ENCODE measurements at places on chromosomes 1 and 21.

DNA sequence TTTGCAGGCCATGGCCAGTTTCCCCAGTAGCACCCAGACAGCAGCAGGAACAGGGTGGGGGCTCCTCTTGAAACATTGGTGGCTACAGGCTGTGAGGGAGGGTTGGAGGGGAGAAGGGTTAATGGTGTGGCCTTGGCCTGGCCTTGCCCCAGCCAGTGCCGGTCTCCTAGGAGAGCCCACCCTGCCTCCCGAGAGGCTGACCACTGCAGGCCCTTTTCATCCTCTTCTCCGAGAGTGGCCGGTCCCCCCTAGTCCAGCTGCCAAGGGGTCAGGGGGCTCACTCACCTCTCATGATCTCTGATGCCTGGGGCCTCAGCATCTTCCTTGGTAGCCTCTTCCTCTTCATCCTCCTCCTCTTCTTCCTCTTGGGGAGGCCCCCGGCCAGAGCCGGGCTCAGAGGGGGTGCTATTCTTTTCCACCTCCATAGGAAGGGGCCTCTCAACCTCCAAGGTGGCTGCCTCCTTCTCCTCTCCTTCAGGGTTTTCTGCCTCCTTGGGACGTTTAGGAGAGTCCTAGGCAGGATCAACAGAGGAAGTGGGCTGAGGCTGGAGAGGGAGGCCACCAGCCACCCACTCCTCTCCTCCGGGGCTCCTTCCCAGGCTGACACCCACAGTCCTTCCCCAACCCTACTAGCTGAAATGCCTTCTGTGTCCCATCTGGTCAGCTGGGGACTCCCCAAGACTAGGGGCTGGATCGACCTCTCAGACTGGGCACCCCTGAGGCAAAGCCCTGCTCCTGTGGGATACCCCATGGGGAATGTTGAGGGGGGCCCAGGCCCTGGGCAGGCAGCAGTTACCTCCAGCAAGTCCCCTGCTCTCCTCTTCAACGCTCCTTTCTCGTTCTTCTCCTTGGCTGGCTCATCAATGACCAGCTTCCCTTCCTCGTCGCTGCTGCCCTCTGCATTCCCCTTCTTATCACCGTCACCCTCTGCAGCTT lies 2.7 kb upstream of the MRPL24 start:
- no peak for DNase-seq

DNA sequence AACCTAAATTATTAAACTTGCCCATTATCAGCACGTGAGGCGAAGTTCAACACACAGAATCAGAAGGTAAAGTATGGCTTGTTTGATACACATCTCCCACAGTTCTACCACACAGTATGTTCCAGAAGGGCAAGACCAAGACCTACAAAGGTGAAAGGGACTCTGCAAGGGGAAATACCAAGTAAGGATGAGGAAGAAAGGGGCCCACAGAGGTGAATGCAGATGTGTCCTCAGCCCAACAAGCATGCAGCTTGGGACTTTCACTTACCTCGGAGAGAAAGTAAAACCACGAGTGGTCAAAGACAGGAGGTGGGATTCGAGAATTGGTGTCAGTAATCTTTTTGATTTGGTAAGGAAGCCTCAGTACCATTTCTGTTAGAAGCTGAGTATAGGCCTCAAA lies 85.8 kb downstream of the UBR4 start:
- no peak for DNase-seq

DNA sequence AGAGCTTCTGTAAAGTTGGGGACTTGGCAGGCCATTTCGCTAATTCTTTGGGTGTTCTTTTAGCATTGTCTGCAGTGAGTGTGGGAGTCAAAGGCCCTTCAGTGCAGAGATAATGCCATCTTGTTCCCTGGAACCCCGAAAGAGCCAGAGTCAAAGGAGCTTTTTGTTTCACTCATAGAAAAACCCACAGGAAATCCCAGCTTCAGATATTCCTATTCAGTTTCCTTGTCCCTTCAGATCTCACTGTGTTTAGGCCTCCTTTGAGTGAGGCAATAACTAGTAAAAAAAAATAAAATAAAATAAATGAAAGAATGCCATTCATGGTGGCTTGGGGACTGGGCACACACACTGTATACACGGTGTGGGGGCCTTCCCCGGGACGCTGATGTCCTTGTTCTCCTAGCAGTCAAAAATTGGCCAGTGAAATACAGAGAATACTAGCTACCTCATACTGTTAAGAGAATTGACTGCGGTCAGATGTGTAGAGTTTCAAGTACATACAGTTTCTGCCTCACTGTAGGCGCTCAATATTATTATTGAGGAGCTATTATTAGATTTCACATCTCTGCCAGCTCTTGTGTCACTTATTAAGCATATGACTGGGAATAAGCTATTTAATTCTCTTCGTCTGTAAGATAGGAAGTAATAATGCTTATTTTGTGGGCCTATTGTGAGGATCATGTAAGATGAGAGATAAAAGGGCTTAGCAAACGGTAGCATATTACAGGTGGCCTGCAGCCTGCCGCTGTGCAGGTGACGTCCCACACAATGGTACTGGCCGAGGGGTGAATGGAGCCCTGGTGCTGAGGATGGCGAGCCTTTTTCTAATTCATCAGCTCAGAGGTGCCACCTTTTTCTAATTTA lies 16.7 kb downstream of the DISC1 start:
- DNase-seq = no peak

DNA sequence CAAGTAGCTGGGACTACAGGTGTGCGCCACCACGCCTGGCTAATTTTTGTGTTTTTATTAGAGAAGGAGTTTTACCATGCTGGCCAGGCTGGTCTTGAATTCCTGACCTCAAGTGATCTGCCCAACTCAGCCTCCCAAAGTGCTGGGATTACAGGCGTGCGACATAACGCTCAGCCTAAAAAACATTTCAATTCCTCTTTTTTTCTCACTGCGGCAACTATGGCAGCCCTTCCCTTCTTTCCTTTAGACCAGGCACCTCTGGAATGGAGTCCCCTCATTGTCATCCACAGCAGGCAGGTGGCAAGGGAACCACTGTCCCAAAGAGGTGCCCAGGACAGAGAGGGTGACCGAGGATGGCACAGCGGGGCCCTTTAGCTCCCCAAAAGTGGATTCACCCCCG lies 14.1 kb downstream of the CEP104 start:
- no peak for DNase-seq

DNA sequence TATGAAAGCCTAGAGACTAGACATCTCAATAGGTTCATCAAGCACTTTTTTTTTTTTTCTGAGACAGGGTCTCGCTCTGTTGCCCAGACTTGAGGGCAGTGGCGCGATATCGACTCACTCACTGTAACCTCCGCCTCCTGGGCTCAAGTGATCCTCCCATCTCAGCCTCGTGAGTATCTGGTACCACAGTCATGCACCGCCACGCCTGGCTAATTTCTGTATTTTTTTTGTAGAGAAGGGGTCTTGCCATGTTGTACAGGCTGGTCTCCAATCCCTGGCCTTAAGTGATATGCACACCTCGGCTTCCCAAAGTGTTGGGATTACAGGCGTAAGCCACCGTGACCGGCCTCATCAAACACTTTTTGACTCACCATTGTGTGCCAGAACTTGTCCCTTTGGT lies 613 bp upstream of the GPATCH4 start:
- no peak for DNase-seq

GRCh38 chr1:53025034-53025768 lies 36.8 kb upstream of the PODN start:
- DNase-seq = no peak

- no peak for DNase-seq
Measured at GRCh38 chr1:232579466-232579865, 50.5 kb downstream of the SIPA1L2 start.

GRCh38 chr1:41812453-41812852 lies 106.3 kb downstream of the HIVEP3 start:
- DNase-seq = no peak

DNA sequence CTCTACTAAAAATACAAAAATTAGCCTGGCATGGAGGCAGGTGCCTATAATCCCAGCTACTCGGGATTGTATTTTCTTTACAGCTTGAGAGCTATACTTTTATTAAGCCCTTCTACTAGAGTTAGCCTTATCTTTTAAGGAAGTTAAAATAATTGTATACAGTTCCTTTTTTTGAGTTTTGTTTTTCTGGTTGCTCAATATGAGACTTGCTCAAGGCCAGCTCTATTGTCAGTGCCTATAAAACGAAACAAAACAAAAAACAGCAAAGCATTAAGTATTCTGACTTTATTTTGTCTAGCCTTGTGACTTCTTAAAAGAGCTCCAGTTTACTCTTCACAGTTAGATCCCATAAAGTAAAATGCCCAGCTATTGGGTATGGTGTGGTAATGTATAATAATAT lies 17.2 kb downstream of the PKN2 start:
- no peak for DNase-seq

DNA sequence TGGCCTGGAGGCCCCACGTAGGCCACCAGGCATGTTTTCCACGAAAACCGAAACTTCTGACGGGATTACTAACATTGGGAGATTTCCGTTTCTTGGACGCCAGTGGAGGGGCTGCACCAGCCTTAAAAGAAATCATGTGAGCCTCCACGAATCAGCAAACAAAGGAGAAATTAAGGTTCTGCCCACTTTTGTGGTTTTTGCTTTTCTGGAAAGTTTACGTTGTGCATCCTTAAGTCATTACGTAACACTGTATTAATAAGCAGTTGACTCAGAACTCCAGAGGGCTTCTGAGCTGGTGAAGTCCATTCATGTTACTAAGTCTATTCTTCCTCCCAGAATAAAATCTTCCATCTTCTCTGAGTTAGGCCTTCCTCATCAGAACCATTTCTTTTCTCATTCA lies 168.5 kb downstream of the PSMG1 start:
- DNase-seq = no peak

DNA sequence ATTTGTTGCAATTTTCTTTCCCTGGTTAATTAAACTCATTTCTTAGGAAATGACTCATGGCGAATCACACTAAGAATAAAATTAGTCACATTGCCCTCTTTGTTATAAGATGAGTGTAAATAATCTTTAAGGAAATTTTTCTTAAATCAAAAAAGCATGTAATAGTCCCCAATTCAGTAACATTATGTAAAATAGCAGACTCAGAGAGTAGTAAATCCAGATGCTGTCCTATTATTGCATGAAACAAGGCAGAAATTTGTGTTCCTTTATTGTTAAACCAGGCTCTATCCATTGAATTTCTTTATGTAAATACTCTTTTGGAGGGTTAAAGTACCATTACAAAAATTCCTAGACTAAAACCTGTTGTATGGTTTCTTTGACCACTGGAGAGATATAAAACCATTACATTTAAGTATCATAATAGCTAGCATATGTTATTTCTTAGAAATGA lies 154.5 kb upstream of the C1orf87 start:
- DNase-seq = no peak

GRCh38 chr1:31615414-31615813 lies 2.1 kb upstream of the HCRTR1 start:
- no peak for DNase-seq

DNA sequence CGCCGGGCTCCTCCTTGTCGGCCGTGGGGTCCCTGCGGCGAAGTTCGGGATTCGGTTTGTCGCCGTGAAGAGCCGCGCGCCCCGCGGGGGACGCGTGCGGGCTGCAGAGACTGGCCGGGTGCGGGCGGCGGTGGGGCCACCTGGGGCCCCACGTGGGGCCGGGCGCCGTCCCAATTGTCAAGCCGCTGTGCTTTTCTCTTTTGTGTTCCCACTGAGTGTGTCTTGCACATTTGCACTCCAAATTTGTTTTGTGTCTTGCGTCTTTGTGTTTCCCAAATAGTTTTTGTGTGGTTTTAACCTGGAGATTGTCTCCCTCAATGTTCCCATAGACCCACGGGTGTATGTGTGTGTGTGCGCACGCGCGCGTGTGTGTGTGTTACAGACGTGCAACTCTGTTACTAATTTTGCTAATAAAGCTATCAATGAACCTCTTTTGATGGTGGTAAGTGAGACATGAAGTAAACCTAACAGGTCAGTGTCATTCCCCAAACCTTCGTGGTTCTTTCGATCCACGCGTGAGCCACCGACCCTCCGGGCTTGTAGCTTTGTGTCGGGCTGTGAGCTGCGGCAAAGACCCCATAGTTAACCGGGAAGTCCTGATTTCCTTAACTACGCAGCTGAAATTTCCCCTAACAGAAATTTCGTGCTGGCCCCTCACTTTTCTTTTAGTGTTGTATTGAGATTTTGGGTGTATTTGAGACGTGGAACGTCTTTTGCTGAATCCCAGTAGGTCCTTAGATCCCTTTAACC lies 708 bp downstream of the PRDM2 start:
- DNase-seq = peak; percentile 36

DNA sequence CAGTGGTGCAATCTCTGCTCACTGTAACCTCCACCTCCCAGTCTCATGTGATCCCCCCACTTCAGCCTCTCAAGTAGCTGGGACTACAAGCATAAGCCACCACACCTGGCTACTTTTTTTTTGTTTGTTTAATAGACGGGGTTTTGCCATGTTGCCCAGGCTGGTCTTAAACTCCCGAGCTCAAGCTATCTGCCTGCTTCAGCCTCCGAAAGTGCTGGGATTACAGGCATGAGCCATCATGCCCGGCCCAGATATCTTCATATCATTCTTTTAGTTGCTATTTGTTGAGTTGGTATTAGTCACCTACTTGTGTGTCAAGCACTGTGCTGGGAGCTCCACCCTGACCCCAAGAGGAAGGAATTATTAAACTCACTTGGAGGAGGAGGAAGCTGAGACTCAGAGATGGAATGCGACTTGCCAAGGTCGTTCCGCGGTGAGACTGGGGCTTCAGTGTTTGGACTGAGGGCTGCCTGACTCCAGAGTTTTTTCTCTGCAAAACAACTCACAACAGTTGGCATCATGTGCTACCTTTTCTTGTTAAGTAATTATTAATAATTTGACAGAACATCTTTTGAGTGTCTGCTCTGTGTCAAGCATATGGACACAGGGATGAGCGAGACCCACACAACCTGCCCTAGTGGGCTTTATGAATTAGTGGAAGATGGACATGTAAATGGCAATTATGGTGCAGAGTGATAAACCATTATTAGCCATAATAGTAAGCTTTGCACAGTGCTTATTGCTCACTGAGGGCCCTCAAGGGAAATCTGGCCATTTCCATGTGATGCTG lies 132.0 kb downstream of the FOXD2 start:
- no peak for DNase-seq

GRCh38 chr1:24484199-24484598 lies 18.4 kb upstream of the RCAN3 start:
- no peak for DNase-seq
